ENCODE measurements at places on chromosomes 11 and 22.

GRCh38 chr22:21103633-21104032, 57.9 kb downstream of the LRRC74B start:
- DNase-seq: peak; percentile 33

- DNase-seq: no peak
Observed at GRCh38 chr11:2883979-2884815, 1.4 kb downstream of the CDKN1C start.

DNA sequence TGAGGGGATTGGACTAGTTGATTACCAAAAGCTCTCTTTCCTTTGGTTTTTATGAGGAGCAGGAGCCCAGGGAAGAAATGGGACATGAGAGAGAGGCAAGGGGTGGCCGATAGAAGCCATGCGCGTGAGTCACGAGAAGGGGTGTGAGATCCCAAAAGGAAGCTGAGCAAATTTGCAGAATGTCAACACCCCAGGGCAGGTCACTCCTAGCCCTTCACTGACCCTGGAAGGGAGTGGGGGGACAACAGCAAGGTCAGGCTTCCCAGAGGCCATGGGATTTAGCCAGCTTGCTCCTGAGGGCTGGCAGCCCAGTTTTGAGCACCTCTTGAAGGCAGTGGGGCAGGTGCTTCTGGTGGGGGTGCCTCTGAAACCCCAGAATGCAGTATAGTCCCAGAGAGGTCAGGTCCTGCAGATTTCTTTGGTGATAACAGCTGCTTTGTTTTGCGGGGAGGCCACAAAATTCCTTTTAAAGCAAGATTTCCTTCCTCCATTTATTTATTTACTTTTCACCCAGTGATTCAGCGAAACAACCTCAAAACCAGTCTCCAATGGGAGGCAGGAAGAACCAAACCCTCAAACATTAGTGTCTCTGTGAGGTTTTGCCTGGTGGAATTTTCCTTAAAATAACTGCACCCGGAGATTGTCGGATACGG, 40.1 kb upstream of the TIMP3 start:
- no peak for DNase-seq

- no peak for DNase-seq
Observed at GRCh38 chr11:85902353-85902752, 47.2 kb downstream of the CCDC83 start.

- DNase-seq: no peak
Observed at GRCh38 chr11:111976767-111977145, 39.6 kb downstream of the DIXDC1 start.
